ENCODE measurements at places on chromosomes 12 and 14.
A peak's percentile ranks its signal among the peaks of the same experiment; 100 is the strongest.

DNA sequence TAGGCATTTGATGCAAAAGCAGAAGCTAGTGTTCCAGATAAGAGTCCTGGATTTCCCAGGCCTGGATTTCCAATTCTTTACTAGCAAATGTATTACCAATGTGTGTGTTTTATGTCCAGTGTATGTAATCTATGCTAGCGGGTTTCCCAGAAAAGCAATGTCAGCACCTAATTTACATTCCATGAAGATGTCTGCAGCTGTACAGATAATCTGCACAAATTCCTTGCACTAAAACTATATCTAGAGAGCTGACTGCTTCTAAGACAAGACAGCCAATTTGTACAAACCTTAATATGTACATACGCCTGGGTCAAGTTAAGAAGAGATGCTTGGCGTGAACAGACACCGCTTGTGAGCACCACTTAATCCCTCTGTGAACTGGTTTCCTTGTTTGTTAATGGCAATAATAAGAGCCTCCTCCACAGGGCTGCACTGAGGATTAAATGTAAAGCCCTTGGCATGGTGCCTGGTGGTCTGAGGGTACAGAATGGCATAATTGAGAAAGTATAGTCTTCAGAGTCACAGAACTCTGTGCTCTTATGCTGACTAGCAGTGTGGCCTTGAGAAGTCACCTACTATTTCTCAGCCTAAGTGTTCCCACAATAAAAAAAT lies 185.6 kb downstream of the EPS8 start:
- DNase-seq: peak; percentile 42

DNA sequence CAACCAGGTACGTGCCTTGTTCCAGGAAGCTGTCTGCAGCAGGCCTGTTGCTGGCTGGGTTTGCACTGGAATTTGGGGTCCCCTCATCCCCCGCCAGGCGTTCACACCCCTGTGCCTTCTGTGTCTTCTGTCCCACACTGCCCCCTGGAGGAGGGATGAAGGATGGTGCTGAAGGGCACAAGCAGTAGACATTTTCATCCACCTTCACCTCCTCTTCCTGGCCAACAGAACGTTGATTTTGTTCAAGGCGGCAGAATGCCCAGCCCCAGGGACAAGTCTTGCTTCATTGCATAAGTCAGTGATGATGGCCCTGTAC lies 122.1 kb downstream of the CALM1 start:
- no peak for DNase-seq

- DNase-seq: no peak
Observed at GRCh38 chr12:94042321-94042720, 106.1 kb upstream of the PLXNC1 start.

DNA sequence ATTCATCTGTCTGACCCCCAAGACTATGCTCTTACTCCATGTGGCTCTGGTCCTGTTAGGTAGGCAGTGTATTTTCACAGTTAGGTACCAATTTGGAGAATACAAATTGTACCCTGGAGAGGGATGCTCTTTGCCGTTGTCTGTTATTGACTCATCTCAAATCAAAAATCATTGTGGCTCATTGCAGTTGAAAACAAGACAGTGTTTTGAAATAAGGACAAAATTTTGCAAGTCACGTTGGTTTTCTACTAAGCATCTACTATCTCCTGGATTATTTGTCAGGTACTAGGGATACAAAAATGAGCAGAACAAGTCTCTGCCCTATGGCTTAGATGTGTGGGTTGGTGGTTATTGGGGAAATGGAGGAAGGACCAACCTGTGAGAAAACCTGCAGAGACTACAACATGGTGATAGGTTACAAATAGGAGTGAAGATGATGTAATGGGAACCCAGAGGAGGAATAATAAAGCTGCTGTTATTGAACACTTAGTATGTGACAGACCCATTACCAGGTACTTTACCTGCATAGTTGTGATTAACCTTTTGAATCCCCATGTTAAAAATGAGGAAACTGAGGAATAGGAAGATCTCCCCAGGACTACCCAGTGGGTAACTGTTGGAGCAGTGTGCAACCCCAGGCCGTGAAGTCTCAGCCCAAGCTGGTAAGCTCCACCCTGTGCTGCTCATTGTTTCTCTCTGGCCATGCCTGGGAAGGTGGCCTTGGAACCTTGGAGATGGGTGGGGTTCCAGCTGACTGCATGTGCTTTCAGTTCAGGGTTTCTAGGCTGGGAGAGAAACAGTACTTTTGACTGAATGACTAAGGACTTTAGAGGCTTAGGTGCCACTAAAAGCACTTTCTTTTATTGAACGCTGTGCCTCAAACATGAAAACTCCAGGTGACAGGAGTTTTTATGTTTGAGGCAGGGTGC lies 72.9 kb upstream of the SRSF5 start:
- DNase-seq: no peak

DNA sequence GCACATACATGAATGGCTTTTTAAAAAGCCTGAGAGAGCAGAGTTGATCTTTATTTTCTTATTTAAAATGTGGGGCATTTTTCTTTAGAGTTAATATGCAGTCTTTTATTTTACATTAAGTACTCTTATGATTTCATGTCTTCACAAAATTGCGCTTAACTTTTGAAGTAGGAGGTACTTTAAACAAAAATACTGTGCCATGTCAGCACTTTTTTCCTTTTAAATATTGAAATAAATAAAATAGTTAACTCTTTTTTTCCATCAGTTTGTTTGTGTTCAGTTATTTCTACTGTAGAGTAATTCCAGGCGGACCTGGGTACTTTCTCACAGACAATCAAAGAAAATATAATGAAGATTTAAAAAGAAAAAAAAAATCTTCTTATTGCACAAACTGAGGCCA lies 231.7 kb downstream of the DPF3 start:
- DNase-seq: no peak

DNA sequence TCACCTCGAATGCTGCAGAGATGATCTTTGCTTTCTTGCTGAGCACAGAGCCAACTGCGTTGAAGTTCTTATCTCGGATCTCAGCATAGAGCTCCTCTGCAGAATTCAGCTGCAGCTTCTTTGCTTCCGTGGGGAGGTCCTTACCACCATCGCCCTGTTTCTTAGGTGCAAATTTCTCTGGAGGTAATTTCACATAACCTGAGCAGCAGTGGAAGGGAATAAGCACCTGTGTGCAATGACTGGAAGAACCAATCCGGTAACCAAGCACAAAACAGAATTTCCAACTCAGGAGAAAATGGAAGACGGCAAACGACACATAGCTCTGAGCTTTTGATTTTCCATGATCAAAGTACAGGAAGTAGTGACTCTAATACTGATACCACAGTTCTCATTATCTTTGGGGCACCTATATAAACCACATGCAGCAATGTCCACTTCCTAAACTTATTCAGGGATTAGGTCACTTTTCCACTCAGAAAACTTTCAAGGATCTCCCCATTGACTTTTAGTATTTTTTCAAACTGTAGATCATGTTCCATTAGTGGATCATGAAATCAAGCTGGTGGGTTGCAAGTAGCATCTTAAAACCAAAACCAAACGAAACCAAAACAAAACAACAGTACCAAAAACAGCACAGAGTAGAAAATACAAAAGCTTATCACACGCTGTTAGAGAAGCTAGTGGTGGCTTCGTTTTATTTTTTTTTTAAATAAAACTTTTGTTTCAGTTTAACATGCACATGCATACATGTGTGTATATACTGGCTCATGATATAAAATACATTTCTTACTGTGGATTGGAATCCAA lies 18.9 kb upstream of the DIABLO start:
- DNase-seq: no peak

DNA sequence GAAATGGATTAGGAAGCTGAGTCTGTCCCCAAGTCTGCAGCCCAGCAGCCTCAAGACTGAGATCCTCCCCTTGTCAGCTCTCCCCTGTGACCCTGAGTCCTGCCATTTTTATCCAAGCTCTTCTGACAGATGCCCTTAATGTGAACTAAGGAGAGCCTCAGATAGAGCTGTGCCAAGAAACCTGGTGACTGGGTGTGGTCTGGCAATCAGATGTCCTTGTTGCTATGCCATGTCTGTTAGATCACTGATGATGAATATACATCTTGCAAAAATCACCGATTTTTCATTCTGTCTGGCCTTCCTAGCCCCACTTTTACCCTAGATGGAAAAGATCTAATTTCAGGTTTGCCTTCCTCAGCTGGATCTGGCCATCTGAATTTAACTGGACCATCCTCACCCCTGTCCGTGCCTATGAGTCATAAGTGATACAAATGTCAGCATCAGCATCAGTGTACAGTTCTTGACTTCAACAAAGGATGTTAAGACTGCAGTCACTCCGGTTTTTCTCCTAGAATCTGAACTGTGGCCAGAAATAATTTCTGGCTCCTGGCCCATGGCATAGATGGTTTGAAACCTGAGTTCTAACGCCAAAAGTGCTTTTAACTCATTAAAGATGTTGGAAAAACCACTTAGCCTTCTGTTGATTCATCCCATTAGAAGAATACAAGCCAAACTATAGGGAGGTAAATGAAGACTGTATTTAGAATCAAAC lies 61.2 kb upstream of the GRIP1 start:
- peak; percentile 54 for DNase-seq

DNA sequence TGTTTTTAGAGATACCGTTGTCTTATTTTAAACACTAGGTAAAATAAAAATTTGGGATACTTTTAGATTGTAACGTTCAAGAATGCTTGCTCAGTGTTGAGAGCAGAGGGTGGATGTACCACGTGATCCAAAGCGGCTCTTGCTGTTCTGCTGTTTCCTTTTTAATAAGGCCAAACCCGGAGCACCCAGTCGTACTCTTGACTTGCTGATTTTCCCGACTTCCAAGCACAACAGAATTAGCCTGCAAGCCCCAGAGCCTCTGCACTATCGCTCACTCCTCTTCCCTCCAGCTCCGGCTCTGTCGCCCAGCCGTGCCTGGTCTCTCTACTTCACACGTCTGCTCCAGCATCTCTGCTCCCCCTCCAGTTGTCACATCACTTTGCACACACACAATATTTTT lies 77.3 kb downstream of the EMP1 start:
- peak; percentile 62 for DNase-seq

- DNase-seq: no peak
Observed at GRCh38 chr14:61549425-61549824, 145.9 kb upstream of the HIF1A start.

- DNase-seq: no peak
Observed at GRCh38 chr12:26791301-26791791, 41.6 kb downstream of the ITPR2 start.

DNA sequence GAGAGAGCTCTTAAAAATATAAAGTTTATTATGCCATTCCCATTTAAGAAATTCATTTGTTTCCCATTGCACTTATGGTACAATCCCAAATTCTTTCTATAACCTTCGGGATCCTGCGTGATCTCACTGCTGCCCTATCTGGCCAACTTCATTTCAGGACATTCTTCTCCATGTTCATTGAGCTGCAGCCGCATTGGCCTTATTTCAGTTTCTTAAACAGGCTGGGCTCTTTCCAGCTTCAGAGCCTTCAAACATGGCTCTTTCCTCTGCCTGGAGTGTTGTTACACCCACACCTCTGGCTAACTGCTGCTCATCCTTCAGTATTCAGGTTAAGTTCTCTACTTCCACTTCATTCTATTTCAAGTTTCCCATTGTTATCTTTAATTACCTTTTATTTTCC lies 58.5 kb upstream of the LRTM2 start:
- DNase-seq: no peak

DNA sequence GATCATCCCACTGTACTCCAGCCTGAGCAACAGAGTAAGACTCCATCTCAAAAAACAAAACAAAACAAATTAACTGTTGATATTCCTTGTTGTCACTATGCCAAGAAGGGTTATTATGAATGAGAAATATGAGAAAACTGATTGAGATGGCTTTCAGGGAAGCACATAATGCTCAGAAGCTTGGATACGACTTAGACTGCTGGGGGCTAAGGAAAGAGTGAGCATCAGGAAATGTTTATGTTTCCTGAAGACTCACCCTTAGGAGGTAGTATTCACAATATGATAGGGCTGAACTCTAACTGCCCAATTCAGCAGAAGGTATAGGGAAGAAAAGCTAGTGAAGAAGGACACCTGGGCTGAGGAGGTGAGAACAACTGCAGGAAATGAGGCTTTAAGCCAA lies 6.3 kb downstream of the STYK1 start:
- no peak for DNase-seq

- DNase-seq: no peak
Observed at GRCh38 chr12:6782850-6783566, 6.3 kb upstream of the CD4 start.

DNA sequence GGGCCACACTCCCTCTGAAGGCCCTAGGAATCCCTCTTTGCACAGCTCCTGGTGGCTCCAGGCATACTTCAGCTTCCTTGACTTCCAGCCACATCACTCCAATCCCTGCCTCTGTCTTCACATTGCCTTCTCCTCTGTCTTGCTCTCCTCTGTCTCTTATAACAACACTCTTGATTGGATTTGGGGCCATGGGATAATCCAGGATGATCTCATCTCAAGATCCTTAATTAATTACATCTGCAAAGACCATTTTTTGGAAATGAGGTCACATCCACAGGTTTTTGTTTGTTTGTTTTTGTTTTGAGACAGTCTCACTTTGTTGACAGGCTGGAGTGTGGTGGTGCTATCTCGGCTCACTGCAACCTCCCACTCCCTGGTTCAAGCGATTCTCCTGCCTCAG lies 88.7 kb downstream of the TMTC1 start:
- no peak for DNase-seq

DNA sequence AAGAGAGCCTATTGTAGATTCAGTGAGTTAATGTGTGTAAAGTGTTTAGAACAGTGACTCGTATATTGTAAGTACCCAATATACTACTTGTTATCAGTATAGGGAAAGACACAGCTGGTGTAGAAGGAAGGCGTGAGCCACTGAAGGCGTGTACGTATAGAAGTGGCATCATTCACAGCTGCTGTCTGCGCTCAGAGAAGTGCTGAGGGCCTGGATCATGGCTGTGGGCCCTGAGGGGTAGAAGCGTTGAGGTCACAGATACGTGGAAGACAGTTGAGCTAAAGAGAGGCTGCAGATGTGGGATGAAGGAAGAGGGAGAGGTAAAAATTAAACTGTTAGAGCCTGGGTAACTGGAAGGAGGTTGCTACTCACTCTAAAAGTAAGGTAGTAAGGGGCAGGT lies 5.9 kb downstream of the C12orf75 start:
- no peak for DNase-seq

GRCh38 chr14:67343601-67344230 lies 15.9 kb downstream of the ATP6V1D start:
- no peak for DNase-seq

DNA sequence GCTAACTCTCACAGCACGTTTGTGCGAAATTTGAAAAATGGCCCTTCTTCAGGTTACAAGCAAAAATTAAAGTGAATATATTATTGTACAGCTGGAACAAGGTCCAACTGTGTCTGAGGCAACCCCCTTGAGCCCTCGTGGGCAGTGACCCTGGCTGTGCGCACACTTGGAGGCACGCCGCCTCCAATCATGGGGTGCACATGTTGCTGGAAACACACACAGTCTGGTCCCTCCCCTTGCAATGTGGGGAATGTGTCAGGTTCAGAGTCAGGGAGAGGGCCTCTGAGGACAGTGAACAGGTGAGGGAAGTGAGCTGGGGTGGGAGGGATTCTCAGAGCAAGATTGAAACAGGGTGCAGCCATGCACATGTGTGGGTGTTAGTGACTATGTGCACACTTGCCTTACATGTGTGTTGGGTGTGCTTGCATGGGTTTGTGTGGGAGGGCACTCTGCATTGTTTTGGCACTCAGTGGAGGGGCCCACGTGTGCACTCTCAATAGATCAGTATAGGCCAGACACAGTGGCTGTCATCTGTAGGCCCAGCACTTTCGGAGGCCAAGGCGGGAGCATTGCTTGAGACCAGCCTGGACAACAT lies 9.6 kb downstream of the TSPAN9 start:
- DNase-seq: no peak

Data from NCI-H1092 treated with DMSO at 0.1 percent for 48 hours (cell line).